ENCODE measurements at places on chromosomes 5 and 9.

GRCh38 chr5:106874974-106875373, 795.8 kb downstream of the EFNA5 start:
- no peak for DNase-seq

- no peak for DNase-seq
These were observed 7.9 kb downstream of the SLC2A6 start for GRCh38 chr9:133470988-133471387.

GRCh38 chr5:122129306-122129705, at the start of gene ZNF474:
ZNF474 (plus strand) TSS chr5:122129546; CDS start chr5:122151991, 22,445 bp downstream.
- DNase-seq: no peak

- DNase-seq: no peak
These were observed 539.9 kb downstream of the BRINP1 start for GRCh38 chr9:118829334-118829733.

GRCh38 chr5:83026930-83027687, 50.1 kb downstream of the TMEM167A start:
- no peak for DNase-seq

- no peak for DNase-seq
These were observed 54.9 kb downstream of the SLC44A1 start for GRCh38 chr9:105299190-105299854.
